ENCODE measurements at places on chromosomes 4 and X.

DNA sequence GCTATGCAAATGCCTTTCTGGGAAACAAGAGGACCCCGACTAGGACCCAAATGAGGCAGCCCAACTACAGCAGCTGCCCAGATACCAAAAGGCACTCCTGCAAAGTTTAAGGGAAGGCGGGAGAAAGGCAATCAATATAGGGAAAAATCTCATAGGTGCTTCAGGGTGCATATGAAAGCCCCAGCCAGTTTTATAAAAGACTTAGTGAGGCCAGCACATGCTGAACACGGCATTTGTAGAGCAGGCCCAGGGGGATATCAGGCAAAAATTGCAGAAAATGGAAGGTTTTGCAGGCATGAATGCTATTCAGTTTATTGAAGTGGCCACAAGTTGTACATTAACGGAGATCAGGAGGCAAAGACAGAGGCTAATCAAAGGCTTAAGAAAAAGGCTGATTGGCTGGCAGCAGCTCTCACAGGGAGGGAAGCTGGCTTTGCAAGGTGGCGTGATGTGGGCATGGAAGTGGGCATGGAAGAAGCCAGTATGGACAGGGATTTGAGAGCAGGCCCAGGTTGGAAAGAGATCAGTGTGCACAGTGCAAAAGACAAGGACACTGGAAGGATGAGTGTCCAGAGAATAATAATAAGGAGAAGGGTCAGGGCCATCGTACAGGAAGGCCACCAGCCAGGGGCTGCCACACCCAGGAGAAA, 37.7 kb upstream of the UGT2B7 start:
- no peak for DNase-seq

- no peak for DNase-seq
Measured at GRCh38 chr4:82293304-82293703, 80.5 kb downstream of the HNRNPD start.

DNA sequence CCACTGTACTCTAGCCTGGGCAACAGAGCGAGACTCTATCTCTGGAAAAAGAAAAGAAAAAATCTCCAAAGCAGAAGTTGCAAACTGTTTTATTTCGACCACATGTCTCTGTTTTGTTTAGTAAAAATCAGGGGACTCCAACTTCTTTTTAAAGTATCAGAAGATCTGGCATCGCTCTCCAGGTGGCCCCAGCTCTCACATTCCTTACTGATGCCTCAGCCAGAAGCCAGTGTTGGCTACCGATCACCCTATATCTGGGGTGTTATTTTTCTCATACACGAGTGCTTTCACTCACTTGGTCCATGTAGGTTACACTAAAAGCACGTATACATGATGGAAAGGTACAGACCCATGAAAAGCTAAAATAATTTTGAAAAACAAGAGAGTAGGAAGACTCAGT, 8.3 kb downstream of the MPP1 start:
- DNase-seq: no peak

DNA sequence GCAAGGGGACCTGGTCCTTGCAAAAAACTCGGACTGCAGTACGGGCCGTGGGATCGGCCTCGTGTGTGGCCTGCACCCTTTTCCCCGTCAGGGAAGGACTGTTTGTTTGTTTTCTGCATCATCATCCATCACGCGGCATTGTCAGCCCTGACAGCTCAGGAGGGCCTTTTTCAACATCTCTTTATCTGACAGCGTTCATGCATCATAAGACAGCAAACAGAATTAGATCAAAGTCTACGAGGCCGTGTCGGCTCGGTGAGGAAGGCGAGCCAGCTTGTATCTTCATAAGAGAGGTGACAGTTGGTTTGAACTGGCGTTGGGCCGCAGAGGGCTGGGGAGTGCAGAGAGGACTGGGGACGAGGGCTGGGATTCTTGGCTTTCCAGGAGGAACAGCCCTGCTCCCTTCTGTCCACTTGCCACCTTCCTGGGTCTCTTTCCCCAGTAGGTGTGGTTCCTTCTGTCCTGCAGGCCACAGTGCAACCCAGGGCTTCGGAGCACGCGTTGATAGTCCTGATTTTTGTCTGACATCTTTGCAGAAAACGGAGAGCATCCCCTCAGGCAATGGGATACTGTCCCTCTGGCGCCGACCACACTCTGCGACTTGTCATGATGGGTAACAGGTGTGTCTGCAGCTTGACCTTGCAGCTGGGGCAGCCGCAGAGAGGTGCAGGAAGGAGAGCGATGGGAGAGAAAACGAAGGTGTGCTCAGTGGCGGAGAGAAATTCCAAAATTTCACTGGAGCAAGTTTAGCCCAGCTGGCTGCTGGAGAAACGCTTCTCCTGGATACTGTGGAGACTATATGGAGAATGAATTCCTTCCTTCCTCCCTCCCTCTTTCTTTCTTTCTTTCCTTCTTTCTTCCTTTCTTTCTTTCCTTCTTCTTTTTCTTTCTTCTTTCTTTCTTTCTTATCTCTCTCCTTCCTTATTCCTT, 104.0 kb upstream of the SHOX start:
- no peak for DNase-seq

GRCh38 chr4:26522478-26522877, 32.2 kb upstream of the CCKAR start:
- no peak for DNase-seq

DNA sequence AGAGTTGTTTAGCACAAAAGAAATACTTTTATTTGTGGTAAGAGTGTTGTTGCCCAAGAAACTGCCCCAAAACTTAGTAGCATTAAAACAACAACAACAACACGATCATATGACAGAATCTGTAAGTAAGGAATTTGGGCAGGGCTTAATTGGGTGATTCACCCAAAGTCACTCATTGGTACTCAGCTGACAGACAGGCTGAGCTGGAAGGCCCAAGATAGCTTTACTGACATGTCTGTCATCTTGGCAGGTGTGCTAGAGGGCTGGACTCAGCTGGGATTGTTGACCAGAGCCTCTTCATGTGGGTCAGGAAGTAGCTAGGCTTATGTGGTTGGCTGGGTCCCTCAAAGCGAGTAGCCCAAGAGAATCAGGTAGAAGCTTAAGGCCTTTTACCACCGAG, 52.3 kb downstream of the KIAA0232 start:
- no peak for DNase-seq

- DNase-seq: no peak
Measured at GRCh38 chrX:27933361-27933760, 47.9 kb downstream of the DCAF8L1 start.

GRCh38 chr4:104418286-104418685, 76.4 kb downstream of the CXXC4 start:
- no peak for DNase-seq

DNA sequence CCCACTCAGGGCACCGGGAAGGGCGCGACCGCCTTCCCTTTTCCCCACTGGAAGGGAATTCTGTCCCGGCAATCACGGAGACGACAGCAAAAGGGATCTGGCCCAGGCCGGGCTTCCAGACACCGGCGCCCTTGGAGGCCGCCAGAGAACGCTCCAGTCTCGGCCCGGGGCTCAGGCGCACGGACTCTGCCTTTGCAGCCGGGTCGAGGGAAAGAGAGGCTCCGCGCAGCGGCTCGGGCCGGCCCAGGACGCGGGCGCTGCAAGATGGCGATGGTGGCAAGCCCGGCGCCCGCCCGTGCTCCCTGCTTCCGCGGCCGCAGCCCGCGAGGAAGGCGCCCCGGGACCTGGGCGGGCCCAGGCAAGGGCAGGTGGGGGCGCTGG, 1.1 kb downstream of the CTBP1 start:
- no peak for DNase-seq

DNA sequence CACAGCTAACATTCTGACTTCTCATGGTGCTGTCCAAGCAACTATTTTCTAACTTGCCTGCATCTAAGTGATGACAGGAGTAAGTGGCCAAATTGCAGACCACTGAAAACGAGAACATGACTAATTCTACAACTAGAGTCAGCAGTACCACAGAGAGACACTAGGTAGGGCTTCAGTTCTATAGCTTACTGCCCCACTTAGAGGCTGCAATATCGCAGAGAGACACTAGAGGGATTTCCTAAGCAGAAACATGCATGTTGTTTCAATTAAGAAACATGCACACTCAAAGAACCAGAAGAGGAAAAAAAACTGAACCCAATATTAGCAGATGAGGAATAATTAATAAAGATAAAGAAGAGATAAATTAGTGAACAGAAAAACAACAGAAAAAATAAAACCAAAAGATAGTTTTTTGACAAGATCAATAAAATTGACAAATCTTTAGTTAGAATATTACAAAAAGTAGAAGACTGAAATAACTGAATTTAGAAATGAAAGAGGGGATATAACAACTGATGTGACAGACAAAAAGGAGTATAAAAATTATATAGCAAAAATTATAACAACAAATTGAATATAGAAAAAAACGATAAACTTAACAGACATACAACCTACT, 100.8 kb downstream of the SPIN4 start:
- no peak for DNase-seq

DNA sequence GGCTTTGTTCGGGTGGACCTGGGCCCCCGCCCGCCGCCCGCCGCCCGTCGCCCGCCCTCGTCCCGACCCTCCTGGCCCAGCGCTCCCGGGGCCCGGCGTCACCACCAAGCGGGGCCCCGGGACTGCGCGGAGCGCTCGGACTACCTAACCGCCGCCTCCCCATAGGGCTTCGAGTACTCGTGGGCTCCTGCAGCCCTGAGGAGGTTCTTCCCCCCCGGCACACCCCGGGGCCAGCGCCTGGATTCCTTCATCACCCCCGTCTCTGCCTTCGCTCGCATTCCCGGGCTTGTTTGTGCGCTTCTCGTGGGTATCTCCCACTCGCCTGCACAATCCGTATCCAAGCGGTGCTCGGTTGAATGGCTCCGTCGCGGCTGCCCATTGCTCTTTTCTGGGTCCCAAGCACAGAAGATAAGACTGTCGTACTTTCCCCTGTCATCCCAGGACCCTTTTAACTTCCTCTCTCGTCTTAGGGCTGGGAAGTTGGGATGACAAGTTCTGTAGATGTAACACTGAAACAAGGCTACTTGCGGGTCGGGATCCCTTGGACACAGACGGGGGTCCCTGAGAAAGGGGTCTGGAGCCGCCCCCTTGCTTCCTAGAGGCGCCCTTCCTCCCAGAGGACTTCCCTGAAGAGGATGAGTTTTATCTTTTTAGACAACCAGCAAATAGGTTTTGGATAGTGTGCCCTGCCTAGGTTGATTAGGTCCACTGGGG, 565 bp downstream of the MOB1B start:
- DNase-seq: no peak

- no peak for DNase-seq
Measured at GRCh38 chr4:53010318-53010717, 148.2 kb downstream of the RASL11B start.

GRCh38 chrX:48938721-48939425, 18.5 kb downstream of the OTUD5 start:
- DNase-seq: peak; percentile 74

DNA sequence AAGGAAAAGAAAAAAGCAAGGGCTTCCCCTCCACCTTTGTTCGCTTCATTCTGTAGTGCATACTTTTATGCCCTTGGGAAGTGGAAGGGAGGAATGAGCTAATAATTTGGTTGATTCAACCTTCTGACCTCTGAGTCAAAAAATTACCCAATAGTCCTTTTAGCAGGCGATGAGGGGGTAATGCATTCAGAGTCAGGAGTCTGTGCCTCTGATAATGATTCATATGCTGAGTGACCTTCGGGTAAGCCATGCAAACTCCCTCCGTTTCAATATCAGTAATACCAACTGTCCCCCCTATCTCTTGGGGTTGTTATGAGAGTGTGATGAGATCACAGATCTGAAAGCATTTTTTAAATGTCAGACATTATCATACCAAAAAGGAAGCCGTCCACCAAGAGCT, 41.6 kb upstream of the ACSL4 start:
- no peak for DNase-seq

DNA sequence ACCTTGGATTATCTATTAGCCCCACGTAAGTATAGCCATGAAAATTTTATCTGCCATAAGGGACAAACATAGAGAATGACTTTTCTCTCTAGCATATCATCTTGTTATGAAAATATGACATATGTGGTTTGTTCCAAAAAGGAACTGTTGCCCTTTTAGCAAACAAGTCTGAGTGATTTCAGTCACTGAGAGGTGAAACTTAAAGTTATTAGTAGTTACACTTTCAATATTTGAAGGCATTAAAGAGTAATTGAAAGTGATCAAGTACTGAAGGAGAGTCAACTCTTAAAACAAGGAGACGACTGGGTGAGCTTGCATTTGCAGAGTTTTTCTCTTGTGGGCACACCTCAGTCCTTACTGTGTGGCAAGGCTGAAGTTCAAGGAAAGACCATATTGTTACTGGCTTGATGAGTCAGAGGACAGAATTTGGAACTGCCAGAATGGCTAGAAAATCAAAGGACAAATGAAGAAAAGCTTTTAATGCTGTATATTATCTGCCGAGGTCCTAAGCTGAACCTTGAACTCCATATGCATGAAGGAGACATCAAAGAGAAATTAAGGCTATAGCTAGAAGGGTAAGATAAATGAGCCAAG, 205.1 kb upstream of the EMCN start:
- DNase-seq: no peak

DNA sequence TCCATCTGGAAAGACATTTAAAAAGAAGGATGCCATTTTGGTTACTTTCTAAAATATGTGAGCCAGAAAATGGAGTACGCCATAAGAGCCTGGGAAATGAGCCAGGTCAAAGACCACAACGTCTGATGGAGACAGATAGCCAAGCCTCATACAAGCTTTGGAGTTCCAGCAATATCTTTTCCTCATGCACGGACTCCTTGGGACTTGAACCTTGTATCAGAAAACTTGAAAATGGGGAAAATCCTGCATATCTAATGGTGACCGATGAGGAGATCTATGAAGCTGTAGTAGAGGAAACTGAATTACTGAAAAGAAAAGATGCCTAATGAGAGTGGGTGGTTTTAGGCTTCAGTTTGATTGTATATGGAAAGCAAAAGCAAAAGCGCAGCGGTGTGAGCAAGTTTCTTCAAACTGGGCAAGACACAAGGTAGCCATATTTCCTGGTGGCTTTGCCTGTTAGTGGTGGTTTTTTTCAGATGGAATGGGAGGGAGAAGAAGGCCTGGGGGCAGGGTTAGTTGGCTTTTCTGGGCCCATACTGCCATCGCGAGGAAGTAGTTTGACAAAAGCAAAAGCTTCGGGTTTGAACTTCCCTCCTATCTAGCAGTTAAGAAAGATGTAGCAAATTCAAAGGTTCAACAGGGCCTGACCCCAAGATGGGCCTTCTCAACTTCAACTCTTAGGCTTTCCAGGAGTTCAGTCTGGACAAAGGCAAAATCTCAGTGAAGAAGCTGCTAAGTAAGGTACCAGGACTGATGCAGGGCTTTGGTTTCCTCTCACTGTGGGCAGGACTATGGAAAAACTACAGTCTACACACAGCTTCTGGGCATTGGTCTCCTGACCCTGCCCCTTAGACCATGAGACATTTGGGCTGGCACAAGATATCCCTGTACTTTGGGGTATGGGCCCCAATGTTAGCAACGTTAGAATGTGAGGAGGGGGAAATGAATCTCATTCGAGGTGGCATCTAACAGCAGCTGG, 210.0 kb upstream of the STK26 start:
- DNase-seq: peak; percentile 72

- DNase-seq: no peak
Measured at GRCh38 chr4:41160012-41160789, 54.1 kb downstream of the APBB2 start.

GRCh38 chr4:186400676-186401075, 134.7 kb downstream of the F11 start:
- no peak for DNase-seq

All from T-cell (primary cell).